ENCODE measurements at places on chromosomes 16 and 17. TPM values are rescaled to one million over a fixed set of nuclear protein-coding genes. Genes with fewer than 3 reads are reported as not detected.

PROCA1 gene
- 0.21 TPM for total RNA-seq

VEZF1 gene
- 60.8 TPM for total RNA-seq

ENPP7 gene
- not detected for total RNA-seq

ABCC11 gene
- 0.41 TPM for total RNA-seq
